ENCODE measurements at places on chromosomes 3 and 15. TPM values are rescaled to one million over a fixed set of nuclear protein-coding genes. Genes with fewer than 3 reads are reported as not detected.

CIP2A gene
- total RNA-seq: 15.2 TPM

PLA1A gene
- not detected for total RNA-seq

RYR3 gene
- total RNA-seq: not detected

USP50 gene
- total RNA-seq: not detected

IGSF10 gene
- 0.07 TPM for total RNA-seq

IL17RD gene
- 6.1 TPM for total RNA-seq

PAQR5 gene
- 4.7 TPM for total RNA-seq

DLEC1 gene
- total RNA-seq: not detected

SLC9A9 gene
- 4.2 TPM for total RNA-seq

ACKR4 gene
- 0.19 TPM for total RNA-seq

Measured in airway epithelial cell (primary cell).